Stimulated activated CD8-positive, alpha-beta memory T cell treated with anti-CD3 and anti-CD28 coated beads, Interleukin-4, amount 100 ng/mL, for 1 hour (primary cell): ENCODE measurements at places on chromosomes 6 and 20.

DNA sequence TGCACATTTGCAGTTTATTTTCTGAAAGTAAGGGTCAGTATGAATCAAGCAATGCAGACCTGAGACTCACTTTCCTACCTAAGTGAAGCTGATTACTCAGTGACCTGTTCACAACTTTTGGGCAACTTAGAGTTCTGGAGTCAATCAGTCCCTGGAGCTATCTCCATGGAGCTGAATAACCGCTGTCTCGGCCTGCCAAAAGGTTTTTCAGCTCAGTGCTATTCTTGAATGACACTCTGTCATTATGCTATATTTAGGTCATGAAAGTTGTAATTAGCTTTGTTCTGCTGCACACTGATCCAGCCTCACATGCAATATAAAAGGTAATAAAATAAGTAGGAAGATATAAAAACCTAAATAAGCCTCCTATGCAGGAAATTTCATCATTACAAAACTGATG, 356.0 kb downstream of the BMP2 start:
- no peak for DNase-seq

DNA sequence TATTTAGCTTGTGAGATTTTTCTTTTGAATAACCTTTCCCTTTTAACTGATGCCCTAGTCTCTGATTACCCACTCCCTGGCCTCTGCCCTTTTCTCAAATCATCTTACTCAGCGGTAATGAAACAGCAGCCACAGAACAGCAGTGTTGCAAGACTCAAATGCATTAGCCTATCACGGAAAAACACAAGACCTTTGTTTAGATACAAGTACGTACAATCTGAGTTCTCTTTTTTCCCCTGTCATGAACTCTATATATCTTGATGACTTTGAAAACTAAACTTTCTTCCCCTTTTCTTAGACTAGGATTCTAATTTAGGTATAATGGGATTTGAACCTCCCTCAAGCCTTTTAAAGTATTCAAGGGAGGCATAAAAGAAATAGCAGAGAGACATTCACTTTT, 1034.9 kb downstream of the EYS start:
- DNase-seq, result no peak

GRCh38 chr6:56756219-56756789, 113.6 kb upstream of the DST start:
- DNase-seq, result no peak

- DNase-seq, result no peak
Measured at GRCh38 chr6:35310265-35310831, 12.7 kb downstream of the DEF6 start.

DNA sequence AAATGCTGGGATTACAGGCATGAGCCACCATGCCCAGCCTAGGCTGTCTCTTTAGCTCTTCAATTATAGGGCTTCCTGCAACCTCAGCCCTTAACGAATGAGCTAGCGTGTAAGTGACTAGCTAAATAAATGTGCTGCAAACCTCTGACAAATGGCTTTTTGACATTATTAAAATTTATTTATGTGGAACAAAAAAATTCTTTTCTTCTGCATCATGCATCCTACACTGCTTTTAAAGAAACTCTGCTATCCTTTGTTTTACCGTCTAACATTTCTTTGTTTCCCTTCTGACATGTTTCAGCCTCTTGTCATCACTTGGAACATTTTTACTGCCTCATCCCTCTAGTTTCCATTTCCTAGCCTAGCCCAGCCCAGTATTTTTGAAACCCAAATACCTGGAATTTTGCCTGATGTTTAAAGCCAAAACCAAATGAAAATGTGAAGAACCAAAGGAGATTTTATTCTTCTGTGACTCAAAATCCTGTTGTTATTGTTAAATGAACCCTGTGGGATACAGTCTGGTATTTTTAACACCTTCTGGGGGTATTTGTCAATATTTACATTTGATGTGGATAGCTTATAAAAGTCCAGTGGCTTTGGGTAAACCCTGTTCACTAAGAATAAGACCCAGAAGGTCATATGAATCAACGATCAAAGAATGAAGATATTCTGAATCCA, 9.5 kb downstream of the NT5E start:
- DNase-seq, result no peak

DNA sequence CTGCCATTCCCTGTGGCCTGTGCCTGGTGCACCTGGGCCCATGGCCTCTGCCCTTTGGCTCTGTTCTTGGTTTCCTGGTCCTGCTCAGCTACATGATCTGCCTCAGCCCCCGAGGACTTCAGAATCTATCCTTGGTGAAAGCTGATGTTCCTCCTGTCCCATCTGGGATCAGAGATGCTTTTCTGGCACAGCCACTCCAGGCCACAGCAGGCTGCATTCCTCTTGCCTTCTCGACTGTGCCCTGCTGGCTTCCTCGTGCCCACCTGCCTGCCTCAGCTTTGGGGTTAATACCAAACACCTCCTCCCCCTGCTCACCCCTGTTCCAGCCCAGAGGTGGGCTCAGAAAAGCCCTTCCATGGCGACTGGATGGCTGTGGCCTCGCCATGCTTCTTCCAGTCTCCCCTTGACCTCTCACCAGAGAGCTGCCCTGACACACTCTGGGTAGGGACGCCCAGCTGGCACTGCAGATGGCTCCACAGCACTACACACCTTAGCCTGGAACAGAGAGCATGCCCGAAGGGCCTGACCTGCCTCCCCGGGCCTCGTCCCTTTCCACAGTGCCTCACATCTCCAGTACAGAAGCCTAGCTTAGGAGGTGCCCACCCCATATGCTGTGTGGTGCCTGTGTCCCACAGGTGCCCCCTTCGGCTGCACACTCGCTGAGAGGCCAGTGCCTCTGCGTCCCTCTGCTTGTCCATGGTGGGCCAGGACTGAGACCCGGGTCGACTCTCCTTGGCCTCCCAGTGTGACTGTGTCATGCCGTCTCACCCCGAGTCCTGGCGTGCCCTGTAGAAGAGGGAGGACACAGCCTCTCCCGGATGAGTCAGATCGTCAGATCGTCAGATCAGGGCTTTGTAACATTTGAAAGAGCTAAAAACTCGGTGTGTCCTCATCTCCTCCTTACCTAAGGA, 148.8 kb downstream of the DTNBP1 start:
- no peak for DNase-seq

- DNase-seq, result no peak
Measured at GRCh38 chr6:107116328-107116892, 1.1 kb upstream of the BEND3 start.
